ENCODE measurements at places on chromosomes 11 and 22.

DNA sequence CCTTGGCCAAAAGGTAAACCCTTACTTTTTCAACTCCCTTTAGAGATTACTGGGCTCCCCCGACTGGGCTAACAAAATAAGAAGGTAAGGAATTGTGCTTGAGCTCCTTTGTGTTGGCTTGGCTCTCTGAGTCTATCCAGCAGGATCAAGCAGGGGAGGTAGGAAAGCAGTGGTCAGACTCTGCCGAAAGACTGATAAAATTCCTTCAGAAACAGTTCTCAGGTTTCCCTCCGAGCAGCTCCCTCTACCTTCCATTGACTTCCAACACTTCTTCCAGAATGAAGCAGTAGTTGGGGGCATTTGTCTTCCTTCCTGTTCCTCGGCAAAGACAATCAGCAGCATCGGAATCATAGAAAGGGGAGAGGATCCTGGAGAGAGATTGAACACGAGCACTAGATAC is 16.1 kb upstream of the CARD18 start:
- no peak for DNase-seq

- DNase-seq: no peak
Observed at GRCh38 chr11:30281476-30282288, 41.2 kb upstream of the ARL14EP start.

GRCh38 chr11:64238999-64239398 is 1.9 kb upstream of the FKBP2 start:
- no peak for DNase-seq

DNA sequence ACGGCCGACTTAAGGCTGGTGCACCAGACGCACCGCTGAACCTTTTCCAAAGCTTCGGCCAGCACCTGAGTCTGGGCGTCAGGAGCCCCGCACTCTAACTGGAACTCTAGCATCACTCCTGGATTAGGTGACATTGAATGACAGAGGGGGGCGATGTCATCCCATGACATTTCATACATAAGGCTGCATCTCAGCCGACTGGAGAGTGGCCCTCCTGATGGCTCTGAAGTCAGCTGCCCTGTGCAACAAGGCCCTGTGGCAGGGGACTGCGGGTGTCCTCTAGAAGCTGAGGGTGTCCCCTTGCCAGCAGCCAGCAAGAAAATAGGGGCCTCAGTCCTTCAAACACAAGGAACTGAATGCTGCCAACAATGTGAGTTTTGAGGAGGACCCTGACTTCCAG is 10.1 kb upstream of the FADS3 start:
- no peak for DNase-seq

DNA sequence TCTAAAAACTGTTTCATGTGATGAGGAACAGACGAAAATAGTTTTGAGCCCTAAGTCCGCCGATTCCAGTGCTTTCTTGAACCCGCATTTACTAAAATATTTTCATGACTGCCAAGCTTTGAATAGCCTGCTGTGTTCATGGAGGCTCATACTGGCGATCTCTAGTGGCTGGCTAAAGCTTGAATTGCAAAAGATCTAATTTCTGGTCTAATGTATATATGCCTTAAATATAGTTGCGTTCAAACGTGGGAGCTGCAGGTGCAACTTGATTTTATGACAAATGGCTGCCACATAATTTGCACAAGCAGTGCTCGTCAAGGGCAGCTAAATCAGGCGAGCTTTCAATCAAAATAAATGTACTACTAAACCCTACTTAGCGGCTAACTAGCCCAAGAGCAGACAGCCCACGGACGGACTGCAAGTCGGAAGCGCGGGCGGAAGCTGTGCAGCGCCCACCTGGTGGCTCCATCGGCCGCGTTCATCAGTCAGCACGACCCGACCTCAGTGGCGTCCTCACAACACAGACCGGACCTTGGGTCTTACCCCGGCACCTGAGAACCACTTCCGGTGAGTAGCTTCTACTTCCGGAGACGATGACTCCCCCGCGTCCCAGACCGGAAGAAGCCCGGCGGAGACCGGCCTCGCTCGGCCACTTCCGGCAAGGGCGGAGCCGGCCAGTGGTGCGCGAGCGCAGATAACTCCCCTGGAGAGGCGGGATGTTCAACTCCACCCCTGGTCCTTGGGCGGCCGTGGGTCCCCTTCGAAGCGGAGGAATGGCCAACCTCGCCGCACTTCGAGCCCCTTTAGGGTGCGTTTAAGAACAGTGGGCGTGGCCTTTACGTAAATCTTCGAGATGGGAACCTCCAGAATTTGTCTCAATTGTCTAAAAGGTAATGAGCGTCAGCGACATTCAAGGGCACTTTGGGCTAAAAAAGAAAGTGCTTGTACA is 6.1 kb downstream of the RPL27A start:
- peak; percentile 79 for DNase-seq

- DNase-seq: no peak
Observed at GRCh38 chr11:86726118-86726753, 53.8 kb upstream of the ME3 start.

DNA sequence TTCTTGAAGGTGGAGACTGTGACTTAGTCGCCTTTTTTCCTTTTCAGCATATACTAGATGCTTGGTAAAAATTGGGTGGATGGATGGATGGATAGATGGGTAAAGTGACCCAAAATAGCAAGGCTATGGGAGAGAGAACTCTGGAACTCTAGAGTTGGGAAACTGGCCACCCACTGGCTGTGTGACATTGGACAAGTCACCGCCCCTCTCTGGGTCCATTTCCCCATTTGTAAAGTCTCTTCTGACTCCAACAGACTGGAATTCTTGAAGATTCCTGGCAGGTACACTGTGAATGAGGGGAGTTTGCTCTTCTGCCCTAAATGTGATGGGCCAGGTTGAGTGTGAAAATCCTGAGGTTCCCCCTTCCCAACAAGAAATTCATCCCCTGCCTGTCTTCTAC is 8.0 kb downstream of the TKFC start:
- DNase-seq: no peak

DNA sequence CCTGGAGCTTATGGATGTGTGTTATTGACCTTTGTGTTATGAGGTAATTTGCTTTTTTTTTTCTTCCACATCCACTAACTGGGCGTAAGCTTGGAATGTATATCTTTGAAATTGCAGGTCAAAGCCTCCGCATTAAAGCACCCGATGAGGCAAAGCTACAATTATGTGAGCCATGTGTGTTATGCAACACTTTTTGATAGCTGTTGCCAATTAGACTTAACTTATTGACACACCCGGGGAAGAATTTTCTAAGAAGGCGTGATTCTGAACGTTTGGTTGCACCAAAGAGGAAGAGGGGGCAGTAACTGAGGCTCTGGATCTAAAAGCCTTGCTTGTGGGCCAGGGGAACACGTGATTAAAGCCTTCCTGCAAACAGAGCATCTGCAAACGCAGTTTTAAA is 610 bp upstream of the TEX12 start:
- no peak for DNase-seq

GRCh38 chr11:118000850-118001228 is 14.6 kb downstream of the IL10RA start:
- DNase-seq: no peak

GRCh38 chr11:130813638-130814037 is 102.6 kb downstream of the SNX19 start:
- no peak for DNase-seq

- DNase-seq: peak; percentile 36
Observed at GRCh38 chr11:1854949-1855885, 2.3 kb downstream of the LSP1 start.

Measured in activated CD8-positive, alpha-beta memory T cell treated with anti-CD3 and anti-CD28 coated beads, Interleukin-2, amount 50 U/mL, for 4 hours (primary cell).